ENCODE measurements at places on chromosomes 12 and 14.

- no peak for DNase-seq
Measured at GRCh38 chr12:19447386-19447785, 8.1 kb downstream of the AEBP2 start.

- DNase-seq, result no peak
Measured at GRCh38 chr12:55633151-55633550, 3.5 kb upstream of the OR10P1 start.

GRCh38 chr12:58832-59231 is 7.7 kb upstream of the IQSEC3 start:
- DNase-seq, result no peak

DNA sequence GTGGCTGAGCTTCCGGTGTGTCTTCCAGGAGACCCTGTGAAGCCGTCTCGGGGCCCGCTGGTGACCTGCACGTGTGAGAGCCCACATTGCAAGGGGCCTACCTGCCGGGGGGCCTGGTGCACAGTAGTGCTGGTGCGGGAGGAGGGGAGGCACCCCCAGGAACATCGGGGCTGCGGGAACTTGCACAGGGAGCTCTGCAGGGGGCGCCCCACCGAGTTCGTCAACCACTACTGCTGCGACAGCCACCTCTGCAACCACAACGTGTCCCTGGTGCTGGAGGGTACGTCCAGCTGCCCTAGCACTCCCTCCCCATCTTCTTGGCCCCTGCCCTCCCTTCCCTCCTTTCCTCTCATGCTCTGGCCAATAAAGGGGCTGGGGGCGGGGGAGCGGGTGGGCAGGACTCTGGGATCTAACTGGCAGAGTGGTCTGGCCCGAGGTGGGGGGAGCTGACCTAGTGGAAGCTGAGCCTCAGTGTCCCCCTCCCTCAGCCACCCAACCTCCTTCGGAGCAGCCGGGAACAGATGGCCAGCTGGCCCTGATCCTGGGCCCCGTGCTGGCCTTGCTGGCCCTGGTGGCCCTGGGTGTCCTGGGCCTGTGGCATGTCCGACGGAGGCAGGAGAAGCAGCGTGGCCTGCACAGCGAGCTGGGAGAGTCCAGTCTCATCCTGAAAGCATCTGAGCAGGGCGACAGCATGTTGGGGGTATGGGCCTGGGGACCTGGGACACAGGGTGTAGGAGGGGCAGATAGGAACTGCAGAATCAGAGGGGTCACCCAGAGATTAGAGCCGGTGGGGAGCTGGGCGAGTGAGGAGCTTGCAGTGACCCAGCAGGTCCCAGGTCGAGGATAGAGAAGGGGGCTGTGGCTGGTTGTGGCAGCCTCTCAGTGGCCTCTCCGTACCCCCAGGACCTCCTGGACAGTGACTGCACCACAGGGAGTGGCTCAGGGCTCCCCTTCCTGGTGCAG is 6.0 kb downstream of the ACVRL1 start:
- no peak for DNase-seq

GRCh38 chr14:56592746-56593544 is 13.3 kb downstream of the TMEM260 start:
- DNase-seq, result no peak

DNA sequence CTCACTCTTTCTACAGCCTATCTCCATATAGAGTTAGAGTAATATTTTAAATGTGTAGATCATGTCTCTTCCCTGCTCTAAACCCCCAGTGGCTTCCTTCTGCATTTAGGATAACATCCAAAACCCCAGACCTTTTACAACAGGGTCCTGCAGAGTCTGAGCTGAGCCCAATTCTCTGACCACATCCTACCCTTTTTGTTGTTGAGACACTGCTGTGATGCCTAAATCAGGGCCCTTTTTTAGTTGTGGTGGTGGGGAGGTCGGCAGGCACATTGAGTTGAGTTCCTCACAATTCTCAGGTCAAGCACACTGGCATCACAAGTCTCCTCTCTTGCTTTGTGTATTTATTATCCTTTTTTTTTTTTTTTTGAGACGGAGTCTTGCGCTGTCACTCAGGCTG is 1.8 kb upstream of the DDX47 start:
- DNase-seq, result no peak

DNA sequence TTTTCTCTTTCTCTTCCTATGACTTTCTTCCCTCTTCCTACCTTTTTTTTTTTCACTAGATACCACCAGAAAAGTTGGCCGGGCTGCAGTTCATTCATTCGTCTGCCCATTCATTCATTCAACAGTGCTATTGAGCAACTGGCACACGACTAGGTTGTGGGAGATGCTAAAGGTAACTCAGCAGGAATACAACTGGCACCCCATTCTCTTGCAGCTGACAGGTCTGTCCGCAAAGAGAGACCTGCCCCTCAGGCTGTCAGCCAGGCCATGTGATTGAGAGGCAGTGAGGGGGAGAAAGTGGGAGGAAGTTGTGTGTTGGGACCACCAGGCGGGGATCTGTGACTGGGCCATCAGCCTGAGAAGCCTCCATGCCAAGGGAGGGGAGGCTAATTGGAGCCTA is 105.2 kb downstream of the TSPAN9 start:
- DNase-seq, result no peak

GRCh38 chr12:12693111-12693671 is 2.8 kb downstream of the GPR19 start:
- no peak for DNase-seq

DNA sequence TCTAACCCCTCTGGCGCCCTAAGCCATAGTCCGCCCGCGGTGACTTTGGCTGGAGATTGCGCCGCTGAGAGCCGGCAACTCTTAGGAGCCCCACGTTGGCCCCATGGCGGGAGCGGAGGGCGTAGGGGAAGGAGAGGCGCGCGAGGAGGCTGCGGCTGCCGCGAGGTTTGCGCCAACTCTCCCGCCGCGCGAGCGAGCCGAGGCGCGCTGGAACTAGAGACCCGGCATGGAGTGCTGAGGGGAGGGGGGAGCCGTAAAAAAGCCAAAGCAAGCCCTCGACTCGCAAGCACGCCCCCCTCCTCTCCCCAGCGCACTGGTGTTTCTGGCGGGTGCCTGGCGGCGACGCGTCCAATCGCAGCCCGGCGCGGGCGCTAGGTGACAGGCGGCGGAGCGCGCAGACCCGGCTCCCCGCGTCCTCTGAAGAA is at the start of gene SYT10:
Gene SYT10 (minus strand): TSS at position 233 of the 425 bp plus-strand sequence. CDS start 297 bp downstream, outside the sequence.
- DNase-seq, result no peak

GRCh38 chr14:85527006-85527405 is 2.9 kb upstream of the FLRT2 start:
- DNase-seq, result no peak

- DNase-seq, result no peak
Measured at GRCh38 chr12:93571925-93572711, at the start of gene SOCS2. Gene SOCS2 (plus strand): TSS chr12:93572675. CDS start chr12:93572898, 223 bp downstream.

- DNase-seq, result no peak
Measured at GRCh38 chr12:70637303-70638085, at the start of gene PTPRB. Gene PTPRB (minus strand): TSS chr12:70637429. CDS start chr12:70637395, 34 bp downstream.

DNA sequence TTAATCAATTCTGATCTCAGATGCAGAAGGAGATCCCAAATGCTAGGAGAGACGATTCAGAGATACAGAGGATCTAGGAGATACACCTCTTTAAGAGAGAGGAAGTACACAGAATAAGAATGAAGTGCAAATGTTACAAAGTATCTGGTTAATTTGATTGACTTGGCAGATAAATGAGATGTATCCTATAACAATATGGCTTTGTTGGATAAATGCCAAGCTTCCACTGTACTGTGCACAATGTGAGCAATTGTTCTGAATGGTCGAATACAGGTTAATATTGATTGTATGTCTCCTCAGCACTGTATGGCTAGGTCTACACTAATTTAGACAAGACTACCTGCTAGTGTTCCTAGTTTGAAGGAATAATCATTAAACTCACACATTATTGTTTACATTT is 119.6 kb upstream of the PTPRB start:
- DNase-seq, result no peak

- no peak for DNase-seq
Measured at GRCh38 chr12:17197971-17198370, 592.0 kb upstream of the LMO3 start.

- DNase-seq, result no peak
Measured at GRCh38 chr12:30978639-30979038, 52.1 kb downstream of the TSPAN11 start.

DNA sequence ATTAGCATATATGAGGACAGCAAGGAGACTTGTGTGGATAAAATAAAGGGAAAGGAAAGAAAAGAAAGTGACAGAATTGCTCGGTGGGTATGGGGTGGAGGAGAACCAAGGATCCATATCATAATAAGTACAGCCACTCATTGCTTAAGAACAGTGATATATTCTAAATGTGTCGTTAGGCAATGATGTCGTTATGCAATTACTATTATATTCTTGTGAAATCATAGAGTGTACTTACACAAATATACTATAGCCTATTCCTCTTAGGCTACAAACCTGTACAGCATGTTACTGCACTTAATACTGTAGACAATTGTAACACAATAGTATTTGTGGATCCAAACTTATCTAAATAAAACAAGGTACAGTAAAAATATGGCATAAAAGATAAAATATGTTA is 271.1 kb downstream of the CCER1 start:
- no peak for DNase-seq

DNA sequence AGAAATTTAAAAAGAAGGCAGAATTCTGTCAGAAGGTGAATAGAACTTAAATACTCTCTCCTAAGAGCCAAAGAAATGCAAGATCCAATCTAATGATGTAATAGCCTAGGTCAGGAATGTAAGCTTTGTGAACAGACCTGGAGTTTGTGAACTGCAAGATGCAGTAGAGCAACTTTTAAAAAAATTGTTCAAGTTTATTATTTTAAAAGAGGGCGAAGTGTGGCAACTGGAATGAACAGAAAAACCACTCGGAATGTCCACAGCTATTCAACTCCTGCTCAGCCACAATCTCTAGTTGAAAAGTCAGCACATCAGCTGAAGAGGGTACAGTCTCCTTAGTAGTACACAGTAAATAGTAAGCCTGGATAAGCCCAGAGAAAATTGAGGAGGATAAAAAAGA is 228.8 kb downstream of the PPFIA2 start:
- DNase-seq, result no peak

DNA sequence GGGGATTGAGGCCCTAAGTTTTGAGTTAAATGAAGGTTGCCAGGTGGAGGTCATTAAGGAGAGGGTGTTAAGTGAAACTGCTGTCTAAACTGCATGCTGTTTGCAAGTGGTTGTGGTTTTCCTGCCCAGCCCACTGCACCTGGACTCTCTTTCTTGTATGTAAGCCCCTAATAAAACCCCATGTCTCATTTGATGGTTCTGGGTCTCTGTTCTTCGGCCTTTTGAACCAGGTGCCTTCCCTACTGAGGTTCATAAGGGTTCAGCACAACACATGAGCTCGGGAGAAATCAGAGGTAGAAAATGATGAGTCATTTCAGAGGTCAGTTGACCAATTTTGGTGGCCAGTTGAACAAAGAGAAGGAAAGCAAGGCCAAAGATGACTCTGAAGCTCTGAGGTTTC is 382.5 kb downstream of the RPS29 start:
- no peak for DNase-seq

- DNase-seq, result no peak
Measured at GRCh38 chr12:114735011-114735410, 51.0 kb upstream of the TBX3 start.

DNA sequence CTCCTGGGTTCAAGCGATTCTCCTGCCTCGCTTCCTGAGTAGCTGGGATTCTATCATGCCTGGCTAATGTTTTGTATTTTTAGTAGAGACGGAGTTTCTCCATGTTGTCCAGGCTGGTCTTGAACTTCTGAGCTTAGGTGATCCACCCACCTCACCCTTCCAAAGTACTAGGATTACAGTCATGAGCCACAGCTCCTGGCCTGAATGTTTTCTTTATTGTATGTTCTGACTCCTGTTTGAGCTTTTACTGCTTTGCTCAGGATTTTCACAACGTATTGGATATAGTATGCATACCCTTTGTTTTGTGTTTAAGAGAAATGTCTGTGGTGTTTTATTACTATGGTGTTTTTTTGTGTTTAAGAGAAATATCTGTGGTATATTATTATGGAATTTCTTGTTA is 37.2 kb downstream of the ATF7IP start:
- DNase-seq, result no peak

DNA sequence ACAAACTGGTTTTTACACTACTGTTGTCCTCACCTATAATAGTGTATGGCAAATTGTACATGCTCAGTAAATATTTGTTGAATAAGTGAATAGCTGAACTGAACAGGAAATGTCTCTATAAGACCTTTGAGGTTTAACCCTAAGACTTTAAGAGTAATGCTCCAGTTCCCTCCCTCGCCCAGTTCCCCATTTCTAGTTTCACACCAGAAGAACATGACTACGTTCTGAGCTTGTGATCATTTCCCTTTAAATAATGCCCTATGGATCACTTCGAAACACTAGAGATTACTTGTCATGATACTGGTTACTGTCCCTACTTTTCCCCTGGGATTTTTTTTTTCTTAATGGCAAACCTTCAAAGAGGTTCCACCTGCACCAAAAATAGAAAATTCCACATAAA is 69.3 kb downstream of the PRKD1 start:
- no peak for DNase-seq

- DNase-seq, result no peak
Measured at GRCh38 chr14:105469456-105470349, 4.9 kb upstream of the CRIP2 start.

- no peak for DNase-seq
Measured at GRCh38 chr14:85239791-85240190, 290.2 kb upstream of the FLRT2 start.

- DNase-seq, result no peak
Measured at GRCh38 chr12:28799348-28799747, 349.7 kb upstream of the FAR2 start.

DNA sequence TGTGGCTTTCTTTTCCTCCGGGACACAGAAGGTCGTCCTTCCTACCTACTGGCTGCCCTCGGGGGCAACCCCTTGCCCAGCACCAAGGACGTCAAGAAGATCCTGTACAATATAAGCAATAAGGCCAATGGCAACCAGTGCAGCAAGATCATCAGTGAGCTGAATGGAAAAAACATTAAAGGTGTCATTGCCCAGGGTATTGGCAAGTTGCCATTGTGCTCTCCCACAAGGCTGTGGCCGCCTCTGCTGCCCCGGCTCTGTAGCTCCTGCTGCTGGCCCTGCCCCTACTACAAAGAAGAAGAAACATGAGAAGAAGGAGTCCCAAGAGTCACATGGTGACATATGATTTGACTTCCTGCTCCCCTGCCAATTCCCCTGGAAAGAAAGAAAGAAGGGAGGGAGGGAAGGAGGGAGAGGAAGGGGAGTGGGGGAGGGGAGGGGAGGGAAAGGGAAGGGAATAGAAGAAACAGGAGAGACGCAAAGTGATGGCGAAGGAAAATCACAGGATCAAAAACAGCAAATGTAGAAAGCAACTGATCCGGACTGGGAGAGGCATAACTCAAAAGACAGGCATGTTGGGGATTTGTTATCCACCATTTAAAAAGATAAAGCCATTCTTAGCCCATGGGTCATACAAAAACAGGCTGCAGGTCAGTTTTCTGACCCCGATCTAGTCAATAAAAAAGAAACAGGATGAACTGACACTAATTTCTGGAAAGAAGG is 61.3 kb upstream of the RESF1 start:
- DNase-seq, result no peak

GRCh38 chr12:71688961-71689570 is 3.2 kb downstream of the TMEM19 start:
- no peak for DNase-seq

DNA sequence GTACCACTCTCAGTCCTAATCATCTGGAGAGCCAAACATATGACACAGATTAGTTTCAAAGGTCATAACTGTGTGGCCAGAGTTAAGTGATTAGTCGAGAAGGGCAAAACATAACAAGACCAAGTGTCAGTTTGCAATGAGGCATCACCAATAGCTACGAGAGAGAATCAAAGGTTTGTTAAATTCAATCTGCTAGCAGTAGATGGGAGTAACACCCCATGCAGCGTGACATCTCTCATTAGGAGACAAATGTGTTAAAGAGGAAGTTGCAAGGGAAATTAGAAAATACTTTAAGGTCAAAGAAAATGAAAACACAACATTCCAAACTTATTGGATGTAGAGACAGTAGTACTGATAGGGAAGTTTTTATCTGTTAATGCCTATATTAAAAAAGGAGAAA is 135.7 kb upstream of the SYT10 start:
- DNase-seq, result no peak

Measured in GM19239 (cell line).